Tibial nerve (tissue), 4 donors: ENCODE measurements at places on chromosomes 1 and 21. TPM values are rescaled to one million over a fixed set of nuclear protein-coding genes. Genes with fewer than 3 reads are reported as not detected.
A peak's percentile ranks its signal among the peaks of the same experiment; 100 is the strongest.

DNA sequence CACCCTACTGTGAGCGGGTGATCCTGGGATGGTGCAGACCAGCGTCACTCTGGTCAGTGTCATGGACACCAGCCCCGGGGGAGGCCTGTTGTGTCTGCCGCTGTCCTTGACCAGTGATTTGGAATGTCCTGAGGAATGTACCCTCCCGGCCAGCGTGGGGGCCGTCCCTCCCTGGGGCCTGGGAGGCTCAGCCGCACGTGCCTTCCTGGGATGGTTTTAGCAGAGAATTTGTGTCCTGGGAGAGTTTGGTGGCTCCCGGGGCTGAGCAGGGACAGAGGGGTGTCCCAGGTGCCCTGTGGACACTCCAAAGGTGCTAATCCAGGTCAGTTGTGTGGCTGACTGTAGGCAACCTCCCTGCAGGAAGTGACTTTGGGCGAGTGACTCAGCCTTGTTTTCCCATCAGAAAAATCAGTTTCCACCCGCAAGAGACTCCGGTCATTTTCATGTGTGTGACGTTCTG is 6.2 kb downstream of the ARHGEF16 start:
- no peaks in the 10 kb centered on the region for H3K36me3 ChIP-seq
- H3K4me3 ChIP-seq = no peak overlapping the region
- no peak for DNase-seq
- H3K27ac ChIP-seq = peak overlapping the region; percentile 83
- H3K27me3 ChIP-seq = no peaks in the 10 kb centered on the region
- peaks cover 60% of the 10 kb centered on the region for H3K4me1 ChIP-seq

DNA sequence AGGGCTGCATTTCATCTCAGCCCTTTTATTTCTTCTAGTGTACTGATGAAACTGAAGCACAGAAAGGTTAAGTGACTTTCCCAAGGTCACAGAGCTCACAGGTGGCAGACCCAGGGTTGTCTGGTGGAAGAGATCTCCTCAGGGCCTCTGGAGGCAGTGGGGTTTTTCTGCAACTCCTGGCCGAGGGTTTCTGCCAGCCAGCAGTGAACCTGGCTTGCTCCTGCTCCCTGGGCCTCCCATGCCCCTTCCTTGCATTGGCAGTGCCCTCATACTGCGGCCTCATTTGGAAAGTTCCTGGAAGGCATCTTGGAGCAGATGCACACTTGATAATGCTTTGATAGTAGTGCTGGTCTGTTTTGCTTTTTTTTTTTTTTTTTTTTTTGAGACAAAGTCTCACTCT is 7.7 kb downstream of the GALNT2 start:
- H3K27ac ChIP-seq = peak overlapping the region; percentile 76
- no peak for DNase-seq
- no peak overlapping the region for H3K4me3 ChIP-seq
- H3K4me1 ChIP-seq = peaks cover 19% of the 10 kb centered on the region
- H3K27me3 ChIP-seq = no peaks in the 10 kb centered on the region
- no peaks in the 10 kb centered on the region for H3K36me3 ChIP-seq

DNA sequence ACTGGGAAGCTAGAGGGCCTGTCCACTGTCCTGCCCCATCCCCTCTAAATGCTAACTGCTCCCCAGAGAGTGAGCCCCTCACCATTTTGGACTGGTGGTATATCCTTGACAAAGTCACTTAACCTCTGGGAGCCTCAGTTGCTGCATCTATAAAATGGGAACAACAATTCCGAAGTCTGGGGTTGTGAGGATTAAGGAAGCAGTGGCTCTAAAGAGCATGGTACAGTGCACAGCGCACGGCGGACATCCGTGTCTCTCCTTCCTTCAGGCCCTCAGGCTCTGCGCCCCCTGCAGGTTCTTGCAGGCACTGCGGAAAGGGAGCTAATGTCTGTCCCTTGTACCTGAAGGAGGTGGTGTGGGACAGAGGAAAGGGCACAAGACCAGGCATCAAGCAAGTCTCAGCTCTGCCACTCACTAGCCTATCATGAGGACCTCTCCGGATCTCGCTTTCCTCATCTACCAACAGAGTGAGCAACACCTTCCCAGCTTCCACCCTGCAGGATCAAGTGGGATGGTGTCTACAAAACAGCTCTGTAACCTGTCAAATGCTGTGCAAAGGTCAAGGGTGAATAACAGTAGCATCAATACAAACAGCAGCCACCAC is 20.1 kb downstream of the ECE1 start:
- H3K27ac ChIP-seq = peak overlapping the region; percentile 76
- peaks cover 59% of the 10 kb centered on the region for H3K36me3 ChIP-seq
- no peaks in the 10 kb centered on the region for H3K4me1 ChIP-seq
- H3K4me3 ChIP-seq = no peak overlapping the region
- no peaks in the 10 kb centered on the region for H3K27me3 ChIP-seq

Gene ZNF648
- total RNA-seq = 1.5 TPM

DNA sequence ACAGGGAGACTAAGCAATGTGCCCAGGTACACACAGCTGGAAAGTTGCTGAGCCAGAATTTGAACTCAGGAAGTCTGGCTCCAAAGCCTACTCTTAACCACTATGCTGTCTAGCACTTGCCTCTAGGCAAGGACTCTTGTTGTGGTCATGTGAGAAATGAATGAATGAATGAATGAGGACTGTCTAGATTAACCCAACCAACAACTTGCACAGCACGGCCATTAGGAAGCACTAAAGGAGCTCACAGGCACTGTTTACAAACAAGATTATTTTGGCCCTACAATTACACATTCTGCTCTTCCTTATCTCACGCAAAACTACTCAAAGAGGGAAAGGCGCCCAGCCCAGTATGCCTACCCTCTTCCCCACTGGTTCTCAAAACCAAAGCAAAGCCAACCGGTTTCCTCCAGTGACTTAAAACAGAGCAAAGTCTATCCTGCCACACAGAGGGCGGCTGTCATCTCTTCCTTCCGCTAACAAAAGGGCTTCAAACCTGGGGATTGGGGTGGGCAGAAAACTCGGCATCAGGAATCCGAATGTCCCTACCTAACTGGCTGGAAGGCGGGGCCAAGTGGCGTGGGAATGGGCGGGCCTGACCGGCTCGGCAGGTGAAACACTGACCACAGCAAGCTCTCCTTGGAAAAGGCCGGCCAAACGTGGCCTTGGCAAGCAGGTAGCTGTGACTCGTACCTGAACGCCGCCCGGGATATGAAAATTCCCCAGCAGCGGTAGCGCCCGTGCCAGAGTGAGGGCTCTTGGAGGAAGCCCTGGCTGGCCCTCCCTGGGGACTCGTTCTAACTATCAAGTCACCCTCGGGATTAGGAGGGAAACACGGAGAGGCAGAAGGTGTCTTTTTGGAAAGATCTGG is 948 bp downstream of the STK40 start:
- no peaks in the 10 kb centered on the region for H3K4me1 ChIP-seq
- no peaks in the 10 kb centered on the region for H3K27me3 ChIP-seq
- peak overlapping the region; percentile 97 for H3K27ac ChIP-seq
- DNase-seq = peak; percentile 38
- H3K4me3 ChIP-seq = peak overlapping the region; percentile 91

Gene PLOD1
- total RNA-seq = 68.2 TPM

GRCh38 chr1:42949312-42950115 is 9.2 kb downstream of the SLC2A1 start:
- peaks cover 14% of the 10 kb centered on the region for H3K4me1 ChIP-seq
- no peak overlapping the region for H3K4me3 ChIP-seq
- H3K27me3 ChIP-seq = no peaks in the 10 kb centered on the region
- DNase-seq = no peak

Gene CD52
- not detected for total RNA-seq

- no peaks in the 10 kb centered on the region for H3K36me3 ChIP-seq
- no peak overlapping the region for H3K4me3 ChIP-seq
- H3K27me3 ChIP-seq = no peaks in the 10 kb centered on the region
- H3K4me1 ChIP-seq = no peaks in the 10 kb centered on the region
- DNase-seq = no peak
- H3K27ac ChIP-seq = no peak overlapping the region
Observed at GRCh38 chr1:32398401-32398800, 4.2 kb upstream of the BSDC1 start.

DNA sequence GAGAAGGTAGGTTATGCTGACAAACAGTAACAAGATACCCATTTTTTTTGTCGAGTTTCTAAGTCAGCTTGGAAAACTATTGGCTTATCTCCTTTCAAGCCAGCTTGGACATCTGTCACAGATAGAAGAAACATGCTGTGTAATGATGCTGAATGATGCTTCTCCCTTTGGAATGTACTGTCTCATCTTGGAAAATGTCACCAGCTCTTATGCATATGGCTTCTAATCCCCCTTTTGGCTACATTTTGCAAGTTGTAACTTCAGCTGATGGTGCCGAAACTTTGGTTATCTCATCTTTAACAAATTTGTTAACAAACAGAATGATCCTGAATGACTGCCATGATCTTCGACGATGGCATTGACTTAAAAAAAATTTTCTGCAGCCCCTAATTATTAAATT is 68.8 kb upstream of the ST6GALNAC3 start:
- H3K36me3 ChIP-seq = no peaks in the 10 kb centered on the region
- H3K27me3 ChIP-seq = no peaks in the 10 kb centered on the region
- H3K27ac ChIP-seq = no peak overlapping the region
- H3K4me3 ChIP-seq = no peak overlapping the region
- H3K4me1 ChIP-seq = no peaks in the 10 kb centered on the region

Gene CFHR2
- not detected for total RNA-seq

DNA sequence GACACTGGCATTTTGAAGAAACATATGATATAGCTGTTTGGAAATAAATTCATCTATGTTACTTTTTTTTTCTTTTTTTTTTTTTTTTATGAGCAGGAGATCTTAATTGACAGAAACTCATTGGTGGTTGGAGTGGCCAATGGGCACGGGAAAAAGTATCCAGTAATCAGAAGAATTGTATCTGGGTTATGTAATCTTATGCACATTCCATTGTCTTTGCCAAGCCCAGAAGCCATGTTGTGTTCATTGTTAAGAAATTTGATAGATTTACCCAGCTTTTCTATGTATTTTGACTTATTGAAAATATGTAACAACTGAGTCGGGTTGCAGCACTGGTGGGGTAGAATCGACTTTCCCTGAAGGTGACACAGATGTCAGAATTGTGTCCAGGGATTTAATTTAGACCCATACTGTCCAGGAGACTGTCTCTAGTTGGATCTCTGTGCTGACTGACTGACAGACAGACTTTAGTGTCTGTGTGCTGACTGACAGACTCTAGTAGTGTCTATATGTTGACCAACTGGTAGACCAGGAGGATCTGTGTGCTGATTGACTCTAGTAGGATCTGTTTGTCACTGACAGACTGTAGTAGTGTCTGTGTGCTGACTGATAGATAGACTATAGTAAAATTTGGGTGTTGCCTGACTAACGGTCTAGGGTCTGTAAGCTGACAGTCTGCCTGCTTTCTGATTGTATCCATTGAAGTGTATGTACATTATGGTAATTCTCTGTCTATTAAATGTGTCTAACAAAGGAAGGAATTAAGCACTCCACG is 12.3 kb upstream of the C4BPB start:
- H3K4me3 ChIP-seq = no peak overlapping the region
- no peak overlapping the region for H3K27ac ChIP-seq
- no peaks in the 10 kb centered on the region for H3K27me3 ChIP-seq
- no peak for DNase-seq

DNA sequence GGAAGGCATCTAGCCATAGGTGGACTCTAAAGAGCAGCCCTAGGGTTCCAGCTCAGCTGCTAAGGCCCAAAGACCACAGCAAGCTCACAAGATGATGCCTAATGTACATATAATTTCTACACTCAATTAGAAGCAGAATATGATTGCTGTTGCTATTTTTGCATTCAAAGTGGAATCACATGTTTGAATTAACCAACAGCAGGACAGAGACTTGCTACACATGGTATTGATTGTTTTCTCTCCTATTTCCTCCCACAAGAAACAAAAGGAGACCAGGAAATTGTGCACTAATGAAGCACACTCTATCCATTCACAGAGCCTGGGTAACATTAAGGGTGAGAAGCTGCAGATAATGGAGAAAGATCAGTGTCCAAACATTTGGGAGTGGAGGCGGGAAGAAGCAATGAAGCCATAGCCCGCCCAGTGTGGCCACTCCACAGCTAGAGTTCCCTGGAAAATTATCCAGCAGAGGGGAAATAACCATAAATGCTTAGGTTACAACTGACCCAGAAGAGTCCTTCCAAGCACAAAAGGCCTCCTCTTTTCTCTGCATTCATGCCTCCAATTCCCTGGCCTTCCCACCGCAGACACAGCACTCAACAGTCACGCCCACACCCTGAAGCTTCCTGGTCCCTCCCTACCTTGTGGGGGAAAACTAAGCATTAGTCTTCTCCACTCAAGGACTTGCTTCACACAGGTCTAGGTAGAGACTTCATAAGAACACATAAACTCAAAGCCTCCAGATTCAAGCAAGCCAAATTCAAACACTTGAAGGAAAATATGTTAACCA is 7.5 kb downstream of the CNN3 start:
- peak overlapping the region; percentile 99 for H3K27ac ChIP-seq
- DNase-seq = no peak
- peak overlapping the region; percentile 8 for H3K4me3 ChIP-seq
- no peaks in the 10 kb centered on the region for H3K36me3 ChIP-seq
- H3K4me1 ChIP-seq = no peaks in the 10 kb centered on the region

Gene AP4B1
- 39.9 TPM for total RNA-seq

DNA sequence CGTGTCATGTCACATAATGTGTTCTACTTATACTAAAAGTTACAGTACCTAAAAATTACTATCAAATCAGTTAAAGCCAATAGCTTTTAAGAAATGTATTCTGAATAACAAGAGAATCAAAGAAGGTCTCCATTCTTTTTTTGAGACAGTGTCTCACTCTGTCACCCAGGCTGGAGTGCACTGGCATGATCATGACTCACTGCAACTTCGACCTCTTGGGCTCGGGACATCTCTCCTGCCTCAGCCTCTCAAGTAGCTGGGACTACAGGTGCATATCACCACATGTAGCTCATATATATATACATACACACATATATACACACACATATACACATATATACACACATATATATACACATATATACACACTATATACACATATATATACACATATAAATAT is 20.1 kb downstream of the COP1 start:
- no peaks in the 10 kb centered on the region for H3K27me3 ChIP-seq
- DNase-seq = no peak
- H3K4me1 ChIP-seq = peaks cover 7% of the 10 kb centered on the region
- H3K4me3 ChIP-seq = no peak overlapping the region

DNA sequence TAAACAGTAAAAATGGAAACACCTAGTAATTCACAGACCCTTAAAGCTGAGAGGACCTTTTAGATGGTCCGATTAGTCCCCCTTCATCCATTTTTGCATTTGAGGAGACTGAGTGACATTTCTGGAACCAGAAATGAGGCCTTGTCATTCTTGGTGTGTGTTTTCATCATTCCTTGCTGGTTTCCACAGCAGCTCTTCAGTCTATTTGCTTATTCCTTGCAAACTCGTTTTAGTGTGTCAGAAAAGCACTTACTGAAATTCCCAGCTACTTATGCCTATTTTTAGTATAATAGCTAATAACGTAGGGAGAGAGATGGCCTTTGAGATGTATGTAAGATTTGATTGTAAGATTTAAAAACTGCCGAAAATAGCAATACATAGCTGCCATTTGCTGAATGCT is 70.9 kb downstream of the VPS13D start:
- no peak for DNase-seq
- no peaks in the 10 kb centered on the region for H3K4me1 ChIP-seq
- H3K27me3 ChIP-seq = no peaks in the 10 kb centered on the region
- H3K4me3 ChIP-seq = no peak overlapping the region
- no peak overlapping the region for H3K27ac ChIP-seq

- no peak overlapping the region for H3K27ac ChIP-seq
- no peaks in the 10 kb centered on the region for H3K36me3 ChIP-seq
- no peak overlapping the region for H3K4me3 ChIP-seq
- peaks cover 6% of the 10 kb centered on the region for H3K27me3 ChIP-seq
- no peaks in the 10 kb centered on the region for H3K4me1 ChIP-seq
- no peak for DNase-seq
Observed at GRCh38 chr1:54007613-54008012, 10.4 kb downstream of the LDLRAD1 start.
